ENCODE measurements at places on chromosomes 4 and X. TPM values are rescaled to one million over a fixed set of nuclear protein-coding genes. Genes with fewer than 3 reads are reported as not detected.
A peak's percentile ranks its signal among the peaks of the same experiment; 100 is the strongest.

FOXP3 gene
- polyA plus RNA-seq, result 3.1 TPM

FAM133A gene
- polyA plus RNA-seq, result 0.06 TPM

DNA sequence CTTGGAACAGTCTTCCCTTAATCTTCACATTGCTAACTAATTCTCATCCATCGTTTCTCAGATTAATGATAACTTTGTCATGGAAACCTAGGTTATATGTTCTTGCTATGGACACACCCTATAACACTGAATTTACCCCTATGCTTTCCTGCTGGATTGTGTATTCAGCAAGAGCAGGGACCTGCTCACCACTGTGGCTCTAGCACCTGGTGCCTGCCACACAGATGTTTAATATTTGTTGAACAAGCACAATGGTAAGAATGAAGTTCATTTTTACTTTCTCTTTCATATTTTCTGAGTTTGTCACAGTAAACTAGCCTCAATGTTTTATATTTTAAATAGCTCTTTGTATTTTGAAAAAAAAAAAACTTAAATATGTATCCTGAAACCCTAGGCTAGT, 734.0 kb upstream of the DIAPH2 start:
- H3K27me3 ChIP-seq, result no peaks in the 10 kb centered on the region
- H3K4me1 ChIP-seq, result no peaks in the 10 kb centered on the region
- no peaks in the 10 kb centered on the region for H3K36me3 ChIP-seq
- no peak overlapping the region for H3K27ac ChIP-seq

- H3K36me3 ChIP-seq, result no peaks in the 10 kb centered on the region
- no peaks in the 10 kb centered on the region for H3K27me3 ChIP-seq
- peak overlapping the region; percentile 74 for H3K27ac ChIP-seq
- H3K4me3 ChIP-seq, result no peak overlapping the region
- H3K4me1 ChIP-seq, result peaks cover 90% of the 10 kb centered on the region
Observed at GRCh38 chrX:154046940-154047610, 27.4 kb upstream of the IRAK1 start.

- no peak for DNase-seq
- H3K27me3 ChIP-seq, result no peaks in the 10 kb centered on the region
- peaks cover 49% of the 10 kb centered on the region for H3K4me1 ChIP-seq
Observed at GRCh38 chr4:184804621-184805020, 21.1 kb downstream of the ACSL1 start.

- no peak overlapping the region for H3K27ac ChIP-seq
- H3K4me3 ChIP-seq, result no peak overlapping the region
- DNase-seq, result no peak
- H3K27me3 ChIP-seq, result no peaks in the 10 kb centered on the region
Observed at GRCh38 chrX:149762696-149763614, 10.9 kb upstream of the HSFX1 start.

SSX3 gene
- not detected for polyA plus RNA-seq

DNA sequence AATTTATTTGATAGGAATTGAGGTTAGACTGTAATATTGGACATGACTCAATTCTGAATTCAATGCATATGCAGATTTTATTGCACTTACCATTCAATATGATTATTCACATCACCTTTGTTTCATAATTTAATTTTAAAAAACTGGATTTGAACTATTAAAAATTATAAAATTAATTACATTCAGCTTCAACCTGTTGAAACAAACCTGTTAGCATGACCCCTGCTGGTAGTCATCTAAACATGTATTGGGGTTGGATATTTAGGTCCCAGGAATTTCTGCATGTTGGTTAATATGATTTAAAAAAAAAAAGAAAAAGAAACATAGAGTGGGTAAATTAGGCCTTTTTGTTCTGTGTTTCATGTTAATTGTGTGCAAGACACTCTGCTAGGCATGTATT, 85.9 kb downstream of the ARSJ start:
- no peak overlapping the region for H3K27ac ChIP-seq
- no peak for DNase-seq
- H3K36me3 ChIP-seq, result no peaks in the 10 kb centered on the region
- no peaks in the 10 kb centered on the region for H3K27me3 ChIP-seq
- no peaks in the 10 kb centered on the region for H3K4me1 ChIP-seq

- no peak overlapping the region for H3K4me3 ChIP-seq
- no peak for DNase-seq
- H3K27ac ChIP-seq, result no peak overlapping the region
- no peaks in the 10 kb centered on the region for H3K36me3 ChIP-seq
- H3K4me1 ChIP-seq, result no peaks in the 10 kb centered on the region
Observed at GRCh38 chrX:129831091-129831885, 12.4 kb downstream of the ZDHHC9 start.

- DNase-seq, result no peak
- no peaks in the 10 kb centered on the region for H3K36me3 ChIP-seq
- peak overlapping the region; percentile 74 for H3K27ac ChIP-seq
- no peaks in the 10 kb centered on the region for H3K27me3 ChIP-seq
Observed at GRCh38 chr4:125390126-125390525, 75.4 kb downstream of the FAT4 start.

FMR1NB gene
- polyA plus RNA-seq, result not detected

SORCS2 gene
- not detected for polyA plus RNA-seq

GRCh38 chrX:137236837-137237236, 203.0 kb upstream of the GPR101 start:
- no peak overlapping the region for H3K4me3 ChIP-seq
- no peaks in the 10 kb centered on the region for H3K36me3 ChIP-seq
- DNase-seq, result no peak
- no peak overlapping the region for H3K27ac ChIP-seq
- H3K27me3 ChIP-seq, result no peaks in the 10 kb centered on the region

MAGED4B gene
- 4.4 TPM for polyA plus RNA-seq

DNA sequence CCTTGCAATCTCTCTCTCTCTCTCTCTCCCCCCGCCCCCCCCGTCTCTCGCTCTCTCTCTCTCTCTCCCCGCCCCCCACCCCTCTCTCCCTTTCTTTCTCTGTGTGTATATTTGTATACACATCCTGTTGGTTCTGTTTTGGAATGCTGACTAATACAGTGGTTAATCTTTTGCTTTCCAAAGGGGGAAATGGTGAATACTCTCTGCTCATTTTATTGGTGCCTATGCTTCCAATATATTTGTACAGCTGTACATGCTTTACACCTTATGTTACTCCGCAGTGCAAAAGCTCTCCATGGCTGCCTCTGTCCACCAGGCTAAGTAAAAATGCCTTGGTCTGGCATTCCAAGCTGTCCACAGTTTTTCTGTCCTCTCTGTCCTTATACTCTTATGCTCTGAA, 158.8 kb downstream of the RBMX2 start:
- no peaks in the 10 kb centered on the region for H3K36me3 ChIP-seq
- no peaks in the 10 kb centered on the region for H3K27me3 ChIP-seq
- DNase-seq, result no peak
- H3K4me3 ChIP-seq, result no peak overlapping the region

DNA sequence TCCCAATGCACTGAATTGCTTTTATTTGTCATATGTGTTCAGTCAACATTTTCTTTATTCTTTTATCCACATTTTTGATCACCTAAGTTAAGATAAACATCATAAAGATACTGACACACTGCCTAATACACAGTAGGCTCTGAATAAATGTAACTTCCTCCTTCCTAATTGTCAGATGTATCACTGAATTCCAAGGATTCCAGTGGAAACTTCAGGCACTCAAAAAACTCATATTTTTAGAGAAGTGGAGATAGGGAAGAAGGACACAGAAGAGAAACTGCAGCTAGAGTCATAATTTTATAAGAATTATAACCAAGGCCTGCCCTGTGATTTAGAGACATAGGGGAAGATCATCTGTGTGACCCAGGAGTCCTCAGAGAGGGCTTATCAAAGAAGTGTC, 753.3 kb downstream of the ADGRL3 start:
- no peaks in the 10 kb centered on the region for H3K4me1 ChIP-seq
- H3K4me3 ChIP-seq, result no peak overlapping the region
- DNase-seq, result no peak
- no peaks in the 10 kb centered on the region for H3K27me3 ChIP-seq
- no peaks in the 10 kb centered on the region for H3K36me3 ChIP-seq

AP1AR gene
- 16.8 TPM for polyA plus RNA-seq

DNA sequence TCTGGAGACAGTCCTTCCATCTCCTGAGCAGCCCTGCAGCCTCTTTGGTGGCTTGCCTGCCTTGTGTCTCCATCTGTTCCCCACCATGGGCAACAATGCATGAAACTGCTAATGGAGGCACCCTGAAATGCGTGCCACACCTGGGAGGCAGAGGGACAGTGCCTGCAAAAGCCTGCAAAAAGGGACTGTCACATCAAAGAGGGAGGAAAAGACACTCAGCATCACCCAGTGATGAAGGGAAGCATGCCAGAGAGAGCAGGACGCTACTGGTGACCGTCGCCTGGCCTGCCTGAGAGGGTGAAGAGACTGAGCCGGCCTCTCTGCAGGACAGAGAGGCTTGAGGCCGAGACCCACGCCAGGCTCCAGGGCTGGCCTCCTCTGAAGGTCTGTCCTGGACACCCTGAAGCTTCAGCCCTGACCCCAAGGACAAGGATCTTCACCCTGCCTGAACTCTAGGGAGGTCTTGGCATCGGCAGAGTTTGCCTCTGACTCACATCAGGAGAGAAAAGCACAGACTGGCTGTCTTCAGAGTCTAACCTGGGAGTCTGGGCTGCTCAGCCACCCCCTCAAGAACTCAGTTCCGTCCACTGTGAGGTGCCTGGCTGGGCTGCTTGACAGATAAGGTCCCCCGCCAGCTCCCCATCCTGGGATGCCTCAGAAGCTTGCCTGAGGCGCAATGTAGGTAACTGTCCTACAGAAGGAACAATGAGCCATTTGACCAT, 8.1 kb downstream of the ACSL1 start:
- H3K36me3 ChIP-seq, result no peaks in the 10 kb centered on the region
- no peak overlapping the region for H3K4me3 ChIP-seq
- H3K27ac ChIP-seq, result no peak overlapping the region
- no peaks in the 10 kb centered on the region for H3K27me3 ChIP-seq

- H3K4me3 ChIP-seq, result no peak overlapping the region
- no peaks in the 10 kb centered on the region for H3K36me3 ChIP-seq
- no peaks in the 10 kb centered on the region for H3K4me1 ChIP-seq
- no peak for DNase-seq
Observed at GRCh38 chr4:182825786-182826185, 91.4 kb downstream of the DCTD start.

GRCh38 chr4:3210467-3210866, 38.5 kb upstream of the MSANTD1 start:
- no peak overlapping the region for H3K4me3 ChIP-seq
- no peak for DNase-seq
- no peaks in the 10 kb centered on the region for H3K27me3 ChIP-seq
- peaks cover 46% of the 10 kb centered on the region for H3K36me3 ChIP-seq
- no peaks in the 10 kb centered on the region for H3K4me1 ChIP-seq
- no peak overlapping the region for H3K27ac ChIP-seq

DNA sequence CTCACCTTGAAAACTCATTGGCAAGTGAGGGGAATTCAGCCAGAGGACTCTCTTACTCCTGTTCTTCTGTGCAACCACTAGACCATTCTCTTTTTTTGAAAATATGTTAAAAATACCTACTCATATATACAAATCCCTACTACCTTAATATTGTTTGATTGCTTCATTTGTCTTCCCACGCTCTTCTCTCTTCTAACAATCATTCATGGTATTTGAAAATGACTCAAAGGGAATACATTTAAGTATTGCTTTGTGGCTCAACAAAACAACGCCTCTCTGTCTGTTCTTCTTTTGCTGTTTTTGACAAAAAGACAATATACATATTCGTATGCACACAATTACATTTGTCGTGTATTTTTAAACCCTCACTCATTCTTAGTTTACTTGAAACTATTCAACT, 589.4 kb downstream of the ANKRD50 start:
- no peak for DNase-seq
- H3K36me3 ChIP-seq, result no peaks in the 10 kb centered on the region
- H3K27me3 ChIP-seq, result no peaks in the 10 kb centered on the region
- H3K4me3 ChIP-seq, result no peak overlapping the region
- no peak overlapping the region for H3K27ac ChIP-seq
- no peaks in the 10 kb centered on the region for H3K4me1 ChIP-seq

DNA sequence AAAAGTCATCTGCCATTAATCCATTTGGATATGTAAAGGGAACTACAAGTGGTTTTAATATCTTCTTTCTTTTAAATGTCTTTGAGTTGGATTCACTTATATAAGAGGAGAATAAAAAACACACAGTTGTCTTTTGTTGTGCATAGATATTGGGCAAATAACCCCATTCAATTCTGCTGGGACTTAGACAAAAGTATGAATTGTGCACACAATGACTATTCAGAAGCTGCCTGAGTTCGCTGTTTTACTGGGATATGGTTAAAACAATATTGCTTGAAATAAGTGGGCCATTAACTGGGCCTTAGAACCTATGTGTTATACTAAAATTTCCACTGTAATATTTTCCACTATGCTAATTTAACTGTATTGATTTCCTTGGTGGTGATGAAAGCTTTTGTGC, 71.7 kb downstream of the PCYT1B start:
- no peak for DNase-seq
- no peak overlapping the region for H3K4me3 ChIP-seq
- H3K4me1 ChIP-seq, result no peaks in the 10 kb centered on the region
- H3K36me3 ChIP-seq, result no peaks in the 10 kb centered on the region
- no peak overlapping the region for H3K27ac ChIP-seq

ADH7 gene
- polyA plus RNA-seq, result not detected

P2RY10 gene
- polyA plus RNA-seq, result 4.2 TPM
